AG09319 (cell line): ENCODE measurements at places on chromosomes 4 and X.

DNA sequence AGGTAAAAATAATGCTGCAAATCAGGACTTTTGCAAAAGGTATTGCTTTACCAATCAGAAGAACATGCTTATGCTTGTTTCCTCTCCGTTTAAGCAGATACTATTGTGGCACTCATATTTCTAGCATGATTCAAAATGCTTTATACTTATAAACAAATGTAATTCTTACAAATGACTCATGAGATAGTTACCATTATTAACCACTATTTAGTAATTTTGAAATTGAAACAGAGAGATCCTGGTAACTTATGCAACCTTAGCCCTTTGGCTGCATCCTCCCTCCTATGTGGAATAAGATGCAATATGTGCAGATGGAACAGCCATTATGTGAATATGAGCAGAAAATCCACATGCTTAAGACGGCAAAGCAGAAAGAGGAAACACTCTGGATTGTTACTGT, 164.7 kb downstream of the PCDH18 start:
- peak; percentile 73 for DNase-seq

DNA sequence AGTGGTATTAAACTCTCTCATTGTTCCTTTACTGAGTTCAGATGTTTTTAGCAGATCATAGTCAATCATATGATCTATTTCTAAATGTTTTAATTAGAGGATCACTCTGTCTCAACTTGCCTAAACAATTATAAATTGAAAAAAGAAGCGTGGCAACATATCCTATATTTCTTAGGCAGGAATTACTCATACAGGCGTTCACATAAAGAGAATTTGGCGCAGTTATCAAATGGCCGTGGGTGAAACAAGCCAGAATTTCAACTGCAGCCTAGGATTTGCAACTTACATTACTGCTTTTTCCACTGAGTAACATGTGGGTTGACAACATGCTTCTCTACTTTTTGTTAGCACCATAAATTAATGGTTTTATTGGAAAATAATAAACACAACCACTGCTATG, 141.3 kb downstream of the CPE start:
- DNase-seq = no peak

- no peak for DNase-seq
Measured at GRCh38 chr4:95421869-95422268, 126.9 kb downstream of the UNC5C start.

DNA sequence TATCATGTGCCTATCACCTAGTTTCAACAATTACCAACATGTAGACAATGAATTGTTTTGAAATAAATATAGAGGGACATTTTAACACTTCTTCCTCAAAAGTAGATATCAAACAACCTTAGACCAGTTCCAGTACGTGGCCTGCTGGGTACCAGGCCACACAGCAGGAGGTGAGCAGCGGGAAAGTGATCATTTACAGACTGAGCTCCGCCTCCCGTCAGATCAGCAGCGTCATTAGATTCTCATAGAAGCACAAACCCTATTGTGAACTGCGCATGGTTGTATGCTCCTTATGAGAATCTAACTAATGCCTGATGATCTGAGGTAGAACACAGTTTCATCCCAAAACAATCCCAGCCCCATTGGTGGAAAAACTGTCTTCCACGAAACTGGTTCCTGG, 6.5 kb downstream of the BBS7 start:
- DNase-seq = no peak

- DNase-seq = no peak
Measured at GRCh38 chrX:38341442-38341841, 11.0 kb upstream of the OTC start.

- DNase-seq = no peak
Measured at GRCh38 chr4:1614854-1615595, 69.1 kb downstream of the FAM53A start.
